ENCODE measurements at places on chromosomes 2 and 18.
A peak's percentile ranks its signal among the peaks of the same experiment; 100 is the strongest.

DNA sequence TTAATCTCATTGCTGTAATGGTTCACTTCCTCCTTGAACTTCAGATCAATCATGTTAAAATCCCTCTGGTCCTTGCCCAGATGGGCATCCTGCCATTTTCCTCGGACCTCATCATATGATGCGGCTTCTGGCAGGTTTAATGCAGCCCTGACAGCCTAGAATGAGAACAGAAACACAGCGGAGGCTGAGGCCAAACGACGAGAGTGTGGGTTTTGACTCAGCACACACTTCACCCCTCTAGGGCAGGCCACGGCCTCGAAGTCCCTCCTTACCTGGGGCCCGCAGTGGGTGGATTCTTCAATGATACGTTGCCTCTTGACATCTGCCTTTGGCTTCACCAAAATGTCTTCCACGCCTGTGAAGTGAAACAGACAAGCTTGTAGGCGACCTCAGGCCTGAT lies 56.8 kb downstream of the POLR1A start:
- no peak for DNase-seq

DNA sequence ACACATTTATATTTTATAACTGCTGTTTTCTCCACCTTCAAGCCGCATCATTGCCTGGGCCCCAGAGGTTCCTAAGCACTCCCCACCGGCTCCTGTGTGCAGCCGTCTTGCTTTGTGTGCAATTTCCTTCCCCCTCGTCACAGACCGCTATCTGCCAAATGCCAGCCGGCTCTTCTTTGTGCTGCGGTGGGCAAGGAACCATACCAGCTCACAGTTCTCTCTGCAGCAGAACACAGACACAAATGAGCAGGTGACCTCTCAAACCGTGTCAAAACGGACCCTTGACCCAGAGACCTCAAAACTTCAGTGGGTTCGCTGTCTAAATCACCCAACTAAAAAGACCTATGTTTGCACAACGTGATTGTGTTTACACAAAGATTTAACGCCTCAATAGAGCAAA lies 58.2 kb downstream of the KLF7 start:
- no peak for DNase-seq

- no peak for DNase-seq
These were observed 737.6 kb downstream of the SLC4A3 start for GRCh38 chr2:220365023-220365422.

DNA sequence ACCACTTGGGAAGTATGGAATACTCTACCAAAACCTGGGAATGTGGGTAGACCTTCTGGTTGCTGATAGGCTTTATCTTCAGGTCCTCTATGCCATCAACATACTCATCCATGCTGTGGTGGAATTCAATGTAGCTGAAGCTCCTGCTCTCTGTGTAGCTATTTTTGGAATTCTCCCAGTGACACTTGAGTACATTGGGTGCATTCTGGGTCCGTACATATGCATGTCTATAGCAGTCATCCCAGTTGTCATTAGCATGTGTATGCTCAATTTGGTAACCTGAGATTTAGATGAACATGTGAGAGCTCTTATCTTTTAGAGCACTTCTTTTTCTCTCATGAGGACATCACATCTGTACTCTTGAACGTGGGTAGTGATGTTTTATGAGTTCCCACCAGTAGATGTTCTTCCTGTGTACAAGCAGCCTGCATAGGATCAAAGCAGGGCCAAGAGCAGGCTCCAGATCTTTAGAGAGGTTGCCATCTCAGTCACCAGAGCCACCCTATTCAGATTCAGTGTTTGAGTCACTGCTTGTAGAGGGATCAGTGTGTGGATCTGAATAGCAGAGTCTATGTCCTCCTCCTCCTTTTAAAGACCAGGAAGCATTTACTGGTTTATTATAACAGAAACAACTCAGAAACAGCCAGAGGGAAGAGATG lies 65.9 kb downstream of the MGAT5 start:
- no peak for DNase-seq

DNA sequence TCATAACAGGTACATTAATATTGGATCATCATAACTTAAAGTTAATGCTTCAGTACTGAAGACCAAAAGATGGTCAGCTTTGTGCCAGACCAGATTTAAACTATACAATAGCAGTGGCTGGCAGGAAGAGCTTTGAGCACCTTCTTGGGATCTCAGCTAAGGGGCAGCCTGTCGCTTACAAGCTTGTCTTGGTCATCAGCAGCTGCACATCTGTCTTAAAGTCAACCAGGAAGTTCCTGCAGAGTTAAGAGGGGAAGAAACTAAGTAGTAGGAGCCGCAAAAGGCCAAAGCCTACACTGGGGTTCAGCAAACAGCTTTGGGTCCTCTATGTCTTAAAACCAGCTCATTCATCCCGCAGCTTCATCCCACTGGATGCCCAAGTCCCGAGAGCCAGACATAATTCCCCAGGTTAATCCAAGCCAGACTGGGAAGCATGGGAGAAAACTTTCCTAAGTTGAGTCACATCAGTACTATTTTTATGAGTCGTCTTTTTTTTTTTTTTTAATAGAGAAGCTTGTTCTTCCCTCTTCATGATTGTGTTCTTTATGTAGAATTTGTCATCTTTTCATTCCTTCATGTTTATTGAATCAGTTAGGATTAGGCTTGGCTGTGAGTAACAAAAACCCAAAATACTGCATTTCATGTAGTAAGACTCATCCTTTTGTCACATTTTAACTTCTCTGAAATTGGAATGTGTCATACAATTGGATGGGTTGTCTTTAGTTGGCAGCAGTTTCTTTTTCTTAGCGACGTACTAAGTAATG lies 59.3 kb downstream of the SERTAD2 start:
- DNase-seq: no peak

DNA sequence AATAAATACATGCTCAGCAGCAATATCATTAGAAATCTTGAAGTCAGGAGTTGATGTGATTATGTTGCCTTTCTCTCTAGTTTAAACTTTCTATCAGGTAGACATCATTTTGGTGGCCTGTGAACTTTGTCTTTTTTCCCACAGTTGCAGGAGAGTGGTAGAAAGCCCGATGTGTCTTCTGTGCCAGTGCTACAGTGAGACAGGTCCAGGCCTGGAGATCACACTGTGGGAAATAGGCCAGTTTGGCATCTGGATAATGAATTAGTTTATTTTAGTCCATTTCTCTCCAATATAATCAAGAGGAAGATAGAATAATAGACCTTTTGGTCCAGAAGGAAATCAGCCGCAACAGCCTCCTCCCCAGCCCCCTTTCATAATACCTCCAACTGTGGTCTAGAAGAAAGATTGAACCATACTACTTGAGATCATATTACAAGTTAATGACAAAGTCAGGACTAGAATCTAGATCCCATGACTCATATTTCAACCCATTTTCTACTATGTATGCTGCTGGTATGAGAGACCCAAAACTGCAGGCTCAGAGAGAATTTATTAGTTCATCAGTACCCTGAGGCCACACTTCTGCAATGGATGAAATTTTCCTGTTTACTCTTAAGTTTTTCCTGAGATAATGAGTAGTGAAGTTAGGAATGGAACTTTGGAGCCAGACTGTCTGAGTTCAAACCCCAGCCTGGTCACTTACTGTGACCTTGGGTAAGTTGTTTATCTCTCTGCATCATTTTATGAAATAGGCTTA lies 20.6 kb downstream of the KCMF1 start:
- no peak for DNase-seq

DNA sequence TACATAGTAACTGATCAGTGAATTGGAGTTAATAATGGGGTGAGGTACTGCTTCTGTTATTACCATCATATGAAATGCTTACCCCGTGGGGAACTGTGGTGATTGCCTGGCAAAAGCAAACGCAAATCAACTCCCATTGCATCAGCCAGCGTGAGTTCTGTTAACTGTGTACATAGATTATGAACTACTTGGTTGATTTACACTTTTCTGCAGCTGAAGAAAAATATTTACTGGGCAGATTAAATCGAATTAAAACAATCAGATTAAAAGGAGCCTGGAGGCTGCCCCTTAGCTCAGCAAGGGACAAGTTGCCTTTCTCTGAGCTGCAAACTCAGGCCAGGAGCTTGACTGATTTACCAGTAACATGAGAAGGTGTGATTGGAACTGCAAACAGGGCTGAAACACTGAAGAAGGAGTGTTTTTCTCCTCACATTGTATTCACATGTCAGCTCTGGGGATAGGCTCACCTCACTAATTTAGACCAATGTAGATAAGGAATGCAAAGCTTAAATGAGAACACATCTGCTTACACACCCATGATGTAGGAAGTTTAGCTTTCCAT lies 220.1 kb downstream of the OSR1 start:
- DNase-seq: no peak

DNA sequence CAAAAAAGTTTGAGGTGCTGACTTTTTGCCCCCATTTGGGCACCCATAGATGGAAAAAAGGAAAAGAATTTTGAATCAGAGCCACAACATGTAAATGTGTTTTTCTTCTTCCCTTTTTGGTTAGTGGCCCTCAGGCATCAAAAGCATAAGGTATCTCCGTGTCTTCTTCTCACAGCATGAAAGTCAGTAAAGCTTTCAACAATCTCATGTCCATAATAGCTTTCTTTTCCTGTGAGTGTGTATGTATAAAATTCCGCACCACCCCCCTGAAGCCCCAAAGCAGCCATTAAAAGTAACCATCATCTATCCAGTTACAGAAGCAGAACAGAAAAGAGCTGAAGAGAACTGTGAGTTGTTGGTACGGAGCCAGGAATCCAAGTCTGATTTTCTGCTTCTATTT lies 1539.7 kb upstream of the ACVR2A start:
- DNase-seq: no peak

DNA sequence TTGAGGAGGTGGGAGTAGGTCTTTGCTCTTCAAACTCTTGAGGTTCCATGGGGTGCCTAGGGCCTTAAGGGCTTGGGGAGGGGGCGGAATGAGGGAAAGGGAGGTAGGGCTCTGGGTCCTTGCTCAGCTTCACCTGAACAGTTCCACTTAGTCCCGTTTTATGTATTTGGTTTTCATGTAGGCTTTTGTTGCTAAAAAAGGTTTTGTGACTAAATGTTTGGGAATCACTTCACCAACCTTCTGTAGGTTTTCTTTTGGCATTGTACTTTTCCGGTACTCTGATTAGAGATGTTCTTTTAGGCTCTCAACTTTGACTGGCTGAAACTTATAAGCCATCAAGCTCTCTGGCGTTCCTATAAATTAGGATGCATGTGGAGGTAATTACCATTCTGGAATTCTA lies 108.1 kb downstream of the MYCN start:
- no peak for DNase-seq

GRCh38 chr2:168138374-168138773 lies 109.0 kb downstream of the STK39 start:
- peak; percentile 64 for DNase-seq

DNA sequence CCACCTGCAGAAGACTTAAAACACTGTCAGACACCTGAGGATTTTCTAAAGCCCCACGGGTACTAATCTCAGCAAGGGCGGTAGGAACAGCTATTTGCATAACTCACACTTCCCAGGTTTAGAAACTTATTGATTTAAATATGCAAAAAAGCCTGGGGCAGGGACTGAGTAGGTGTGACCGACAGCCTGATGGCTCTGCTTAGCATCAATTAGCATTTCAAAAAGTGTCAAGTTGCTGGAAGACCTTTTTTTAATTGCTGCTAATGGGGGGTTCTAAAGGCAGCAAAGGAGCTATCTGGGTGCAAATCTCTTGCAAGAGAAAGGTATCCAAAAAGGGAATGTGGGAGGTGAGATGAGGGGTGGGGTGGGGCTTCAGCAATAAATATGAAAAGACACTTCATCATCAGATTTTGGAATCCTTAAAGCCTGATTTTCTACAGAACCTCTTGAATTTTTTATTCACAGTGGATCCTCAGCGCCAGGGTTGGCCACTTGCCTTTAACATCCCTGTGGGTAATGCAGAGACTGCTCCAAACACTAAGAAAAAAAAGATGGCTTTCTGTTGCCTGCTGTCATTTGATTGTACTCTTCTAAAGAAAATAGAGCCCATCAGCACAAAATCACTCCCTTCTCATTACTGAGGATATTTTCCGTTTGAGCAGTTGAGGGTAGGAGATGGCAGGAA lies 121.1 kb upstream of the RMP24 start:
- no peak for DNase-seq

- no peak for DNase-seq
These were observed 6.7 kb downstream of the GFPT1 start for GRCh38 chr2:69380072-69380917.

GRCh38 chr2:23926290-23926749 lies 603 bp downstream of the ATAD2B start:
- peak; percentile 35 for DNase-seq

- DNase-seq: no peak
These were observed 576 bp downstream of the NYAP2 start for GRCh38 chr2:225400060-225400511.

DNA sequence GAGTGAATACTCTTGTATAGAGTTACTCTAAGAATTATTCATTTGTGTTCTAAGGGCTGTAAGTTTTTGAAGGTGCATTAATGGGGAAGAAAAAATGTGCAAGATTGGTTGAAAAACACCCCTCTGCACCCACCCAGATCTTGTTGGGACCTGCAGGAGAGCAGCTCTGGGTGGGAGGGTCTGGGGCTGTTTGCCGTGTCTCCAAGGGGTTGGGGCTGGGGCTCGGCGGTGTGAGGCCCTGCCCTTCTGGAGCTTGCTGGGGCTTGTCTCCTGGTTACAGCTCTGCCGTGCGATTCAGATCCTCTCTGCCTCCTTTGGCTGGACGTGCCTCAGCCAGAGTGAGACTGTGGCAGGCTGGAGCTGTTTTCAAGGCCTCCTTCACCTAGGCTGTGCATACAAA lies 26.1 kb downstream of the IGFBP2 start:
- DNase-seq: no peak

- no peak for DNase-seq
These were observed 250.4 kb upstream of the STON1 start for GRCh38 chr2:48279344-48280090.

- no peak for DNase-seq
These were observed 62.5 kb downstream of the GPR39 start for GRCh38 chr2:132479155-132479554.

DNA sequence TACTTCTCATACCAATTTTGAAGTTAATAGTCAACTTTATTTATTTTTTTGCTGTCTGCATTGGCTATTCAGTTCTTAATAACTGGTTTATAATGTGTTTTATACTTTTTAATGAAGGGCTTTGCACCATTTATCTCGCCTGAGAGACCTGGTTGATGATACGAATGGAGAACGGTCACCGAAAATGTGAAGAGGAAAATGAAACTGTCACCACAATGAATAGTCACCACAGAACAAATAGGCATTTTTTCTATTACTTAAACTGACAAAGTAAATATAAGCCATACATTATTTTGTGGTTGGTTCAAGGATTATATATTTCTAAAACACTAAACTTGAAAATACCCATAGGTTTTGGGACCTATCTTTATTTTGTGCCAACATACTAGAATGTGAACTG lies 20.4 kb downstream of the C18orf54 start:
- DNase-seq: no peak

- no peak for DNase-seq
These were observed 13.6 kb downstream of the OTX1 start for GRCh38 chr2:63064197-63064596.

DNA sequence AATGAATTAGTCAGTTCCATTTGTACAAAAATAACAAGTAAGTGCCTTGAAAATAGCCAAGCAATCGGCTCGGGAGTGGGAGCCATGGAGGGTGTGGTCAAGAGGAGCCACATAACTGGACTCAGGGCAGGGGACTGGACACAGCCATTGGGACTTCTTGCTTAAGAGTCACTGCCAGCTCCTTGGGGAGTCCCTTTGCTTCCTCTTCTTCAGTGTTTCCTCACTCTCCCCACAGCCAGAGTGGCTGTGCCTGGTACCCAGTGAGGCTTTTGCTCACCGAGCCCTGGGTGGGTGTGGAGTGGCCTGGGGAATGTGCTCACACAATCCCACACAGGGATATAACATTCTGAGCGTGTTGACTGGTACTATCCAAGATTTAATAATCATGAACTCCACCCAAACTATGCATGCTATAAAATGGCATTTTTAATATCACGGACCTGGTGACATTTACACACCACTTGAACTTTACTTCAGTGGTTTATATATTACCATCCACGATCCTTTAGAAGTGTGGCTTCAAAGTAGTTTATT lies 94.6 kb downstream of the PTGR3 start:
- DNase-seq: no peak

Data from heart left ventricle (tissue), 16 donors.